T-helper 1 cell (primary cell): ENCODE measurements at places on chromosomes 2 and 18.

- DNase-seq = no peak
Measured at GRCh38 chr2:121613774-121614173, 35.5 kb downstream of the CLASP1 start.

DNA sequence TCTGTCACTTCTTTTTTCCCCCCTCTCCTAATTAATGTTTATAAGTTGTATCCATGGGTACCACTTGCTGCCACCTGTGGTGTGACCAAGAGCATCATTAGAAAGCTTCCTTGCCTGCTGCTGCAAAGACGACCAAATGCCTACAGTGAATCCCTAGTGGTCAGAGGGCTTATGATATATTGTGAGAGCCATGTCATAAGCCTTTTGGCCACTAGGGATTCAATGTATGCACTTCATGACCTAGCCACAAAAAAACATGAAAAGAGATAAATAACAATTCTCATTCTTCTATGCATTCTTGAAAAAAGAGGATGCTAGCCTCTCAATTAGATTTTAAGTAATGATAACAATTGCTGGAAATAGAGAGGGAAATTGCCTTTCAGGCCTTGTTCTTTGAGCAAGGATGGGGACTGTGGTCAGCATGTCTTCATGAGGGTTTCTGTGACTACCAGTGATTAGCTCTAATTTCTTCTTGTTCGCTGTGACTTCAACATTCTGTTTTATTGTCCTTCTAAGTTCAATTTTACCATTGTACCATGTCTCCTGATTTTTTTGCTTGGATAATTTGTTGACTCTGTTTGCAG lies 435.3 kb downstream of the TGIF1 start:
- no peak for DNase-seq

DNA sequence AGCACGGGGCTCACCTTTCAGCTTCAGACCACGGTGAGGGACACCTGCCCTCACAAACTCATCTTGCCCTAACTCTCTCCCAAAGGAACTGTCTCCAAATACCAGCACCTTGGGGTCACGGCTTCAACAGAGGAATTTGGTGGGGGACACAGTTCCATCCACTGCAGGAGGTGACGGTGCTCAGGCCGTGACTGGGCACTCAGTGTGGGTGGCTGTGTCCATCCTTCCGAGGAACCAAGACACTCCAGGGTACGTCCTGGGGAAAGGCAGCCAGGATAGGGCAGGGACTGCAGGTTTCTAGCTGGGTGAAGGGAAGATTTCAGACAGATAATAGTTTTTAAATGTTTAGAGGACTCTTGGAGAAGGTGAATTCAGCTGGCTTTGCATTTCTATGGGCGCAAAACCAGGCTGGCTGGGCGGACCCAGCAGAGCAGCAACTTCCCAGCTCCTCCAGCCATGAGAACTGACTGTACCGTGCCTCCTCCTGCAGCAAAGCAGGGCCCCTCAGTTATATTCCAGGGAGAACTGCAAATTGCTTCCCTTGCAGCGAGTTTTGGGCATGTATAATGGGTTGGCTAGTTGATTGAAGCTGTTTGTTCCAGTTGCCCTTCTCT lies 23.9 kb upstream of the ALLC start:
- DNase-seq = no peak

DNA sequence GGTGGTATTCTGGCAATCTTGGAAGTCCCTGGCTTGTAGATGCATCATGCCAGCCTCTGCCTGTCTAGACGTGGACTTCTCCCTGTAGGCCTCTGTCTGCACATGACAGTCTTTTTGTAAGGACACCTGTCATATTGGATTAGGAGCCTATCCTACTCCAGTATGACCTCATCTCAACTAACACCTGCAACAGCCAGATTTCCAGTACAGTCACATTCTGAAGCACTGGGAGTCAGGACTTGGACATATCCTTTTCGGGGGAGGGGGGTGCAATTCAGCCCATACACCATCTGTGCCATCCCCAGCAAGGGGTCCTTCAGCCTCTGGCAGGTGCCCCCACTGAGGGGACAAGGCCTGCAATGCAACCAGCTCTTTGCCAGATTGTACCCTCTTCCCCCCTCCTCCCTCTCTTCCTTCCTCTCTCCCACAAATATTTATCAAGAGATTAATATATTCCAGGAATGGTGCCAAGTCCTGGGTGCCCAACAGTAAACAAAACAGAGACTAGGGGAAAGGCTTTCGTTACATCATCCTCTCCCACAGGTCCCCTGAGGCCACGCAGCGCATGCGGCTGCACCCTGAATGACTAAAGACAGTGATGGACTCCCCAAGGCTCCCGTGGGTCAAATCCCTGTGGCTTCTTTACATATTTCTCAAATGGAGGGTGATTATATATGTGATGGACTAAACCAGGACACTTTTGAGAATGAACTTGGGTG lies 20.5 kb upstream of the MYCN start:
- no peak for DNase-seq

DNA sequence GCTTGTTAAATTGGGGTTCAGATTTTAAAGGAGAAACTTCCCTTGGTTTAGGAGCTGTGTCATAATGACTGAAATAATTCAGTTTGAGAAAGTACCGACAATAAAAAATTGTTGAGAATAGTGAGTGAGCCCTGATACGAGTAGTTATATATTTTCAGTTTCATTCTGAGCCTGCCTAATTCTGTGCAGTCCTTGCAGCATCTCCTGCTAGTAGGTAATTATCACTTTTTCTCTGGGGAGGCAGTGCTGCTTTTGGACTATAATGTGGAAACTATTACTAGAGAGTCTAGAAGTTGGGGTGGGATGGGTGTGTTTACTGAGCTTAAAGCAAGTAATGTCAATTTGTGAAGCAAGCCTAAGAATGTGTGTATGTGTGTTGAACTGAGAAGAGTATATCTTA lies 21.7 kb downstream of the ZNF638 start:
- DNase-seq = no peak

DNA sequence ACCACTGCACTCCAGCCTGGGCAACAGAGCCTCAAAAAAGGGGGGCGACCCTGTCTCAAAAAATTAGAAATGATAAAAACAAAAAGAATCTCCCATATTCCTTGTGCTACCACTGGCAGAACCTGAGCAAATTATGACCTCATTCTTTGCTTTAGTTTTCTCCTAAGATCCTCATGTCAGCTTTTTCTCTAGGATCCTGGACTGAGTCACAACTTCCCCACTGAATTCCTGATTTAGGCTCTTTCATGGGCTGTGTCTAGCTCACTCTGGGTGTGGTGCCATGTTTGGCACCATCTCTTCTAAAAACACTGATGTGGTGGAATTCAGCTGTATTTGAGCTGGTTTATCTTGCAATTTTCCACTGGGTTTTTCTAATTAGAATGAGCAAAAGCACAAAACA lies 37.1 kb downstream of the EXOC6B start:
- DNase-seq = no peak

GRCh38 chr2:37637985-37638384 lies 33.5 kb downstream of the CDC42EP3 start:
- DNase-seq = no peak

DNA sequence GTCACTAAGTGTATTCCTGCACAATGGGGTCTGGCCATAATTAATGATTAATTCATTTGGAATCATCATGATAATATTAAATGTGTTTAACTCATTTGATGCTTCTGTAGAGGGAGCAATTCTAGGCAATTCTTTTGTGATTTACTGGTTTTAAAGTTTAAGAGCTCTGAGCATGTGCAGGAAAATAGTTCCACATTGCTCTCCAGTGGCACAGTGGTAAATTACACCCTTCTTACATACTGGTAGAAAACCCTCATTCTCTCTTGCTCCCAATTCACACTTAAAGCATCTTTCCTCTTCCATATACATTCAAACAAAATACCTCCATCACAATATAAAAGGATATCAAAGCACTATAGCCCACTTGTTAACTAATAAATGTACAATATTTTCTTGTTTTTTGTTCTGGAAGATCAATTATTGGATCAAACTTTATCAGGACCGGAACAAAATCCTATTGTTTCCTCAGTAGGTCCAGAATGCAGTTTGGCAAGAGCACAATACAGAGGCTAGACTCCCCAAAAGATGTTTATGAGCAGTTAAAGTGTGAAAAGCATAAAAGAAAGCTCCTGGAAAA lies 844.3 kb downstream of the MBD2 start:
- no peak for DNase-seq

GRCh38 chr2:187198136-187198535 lies 249.9 kb downstream of the CALCRL start:
- no peak for DNase-seq

DNA sequence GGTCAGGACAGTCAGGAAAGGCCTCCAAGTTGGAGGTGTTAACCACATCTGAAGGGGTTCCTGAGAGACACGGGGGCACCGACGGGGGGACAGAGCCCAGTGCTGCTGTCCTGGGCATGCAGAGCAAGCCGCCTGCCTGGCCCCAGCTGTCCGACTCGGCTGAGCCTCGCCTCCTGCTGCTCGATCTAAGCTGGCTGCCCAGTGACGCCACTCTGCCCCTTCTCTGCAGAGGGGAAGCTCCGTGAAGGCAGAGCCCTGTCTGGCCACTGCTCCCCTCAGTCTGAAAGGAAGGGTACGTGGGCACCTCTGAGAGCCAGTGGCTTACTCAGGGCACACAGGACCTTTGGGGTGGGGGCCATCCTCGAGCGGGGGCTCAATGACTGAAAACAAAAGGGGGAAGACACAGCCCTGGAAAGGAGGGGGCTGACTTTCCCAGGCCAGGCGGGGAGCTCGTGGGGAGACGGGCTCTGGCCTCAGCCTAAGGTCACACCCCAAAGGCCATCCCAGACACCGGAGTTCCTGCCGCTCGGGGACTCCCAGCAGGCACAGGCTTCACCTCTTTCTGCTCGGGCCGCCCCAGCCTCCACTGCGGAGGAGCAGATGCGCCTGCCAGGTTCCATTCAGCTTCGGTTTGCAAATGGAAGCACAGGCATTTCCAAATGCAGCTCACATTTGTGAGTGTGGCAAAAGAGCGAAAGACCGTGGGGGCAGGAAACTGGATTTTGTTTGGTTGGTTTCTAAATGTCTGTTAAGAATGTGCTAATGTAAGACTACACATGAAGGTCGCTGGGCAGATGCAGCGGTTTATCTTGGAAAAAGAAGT lies 136.9 kb downstream of the HDAC4 start:
- DNase-seq = no peak

DNA sequence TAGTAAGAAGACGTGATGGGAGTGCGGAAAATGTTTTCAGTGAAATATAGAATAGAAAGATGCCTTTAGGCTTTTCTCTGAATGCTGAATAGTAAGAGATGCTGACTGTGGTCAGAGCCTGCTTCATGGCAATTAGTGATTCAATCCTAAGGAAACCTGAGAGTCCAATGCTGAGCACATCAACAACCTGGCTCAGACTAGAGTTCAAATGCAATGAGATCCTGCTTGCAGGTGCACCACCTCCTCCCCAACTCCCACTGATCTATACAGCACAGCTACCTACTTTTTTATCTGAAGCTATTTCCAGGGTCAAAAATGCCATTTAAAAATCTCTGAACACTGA lies 65.4 kb downstream of the AAK1 start:
- DNase-seq = no peak

- no peak for DNase-seq
Measured at GRCh38 chr2:55776479-55776878, 82.8 kb upstream of the PNPT1 start.

GRCh38 chr2:56021579-56021978 lies 98.0 kb upstream of the EFEMP1 start:
- DNase-seq = no peak

- DNase-seq = peak; percentile 50
Measured at GRCh38 chr2:30147196-30147714, 448 bp downstream of the YPEL5 start.

DNA sequence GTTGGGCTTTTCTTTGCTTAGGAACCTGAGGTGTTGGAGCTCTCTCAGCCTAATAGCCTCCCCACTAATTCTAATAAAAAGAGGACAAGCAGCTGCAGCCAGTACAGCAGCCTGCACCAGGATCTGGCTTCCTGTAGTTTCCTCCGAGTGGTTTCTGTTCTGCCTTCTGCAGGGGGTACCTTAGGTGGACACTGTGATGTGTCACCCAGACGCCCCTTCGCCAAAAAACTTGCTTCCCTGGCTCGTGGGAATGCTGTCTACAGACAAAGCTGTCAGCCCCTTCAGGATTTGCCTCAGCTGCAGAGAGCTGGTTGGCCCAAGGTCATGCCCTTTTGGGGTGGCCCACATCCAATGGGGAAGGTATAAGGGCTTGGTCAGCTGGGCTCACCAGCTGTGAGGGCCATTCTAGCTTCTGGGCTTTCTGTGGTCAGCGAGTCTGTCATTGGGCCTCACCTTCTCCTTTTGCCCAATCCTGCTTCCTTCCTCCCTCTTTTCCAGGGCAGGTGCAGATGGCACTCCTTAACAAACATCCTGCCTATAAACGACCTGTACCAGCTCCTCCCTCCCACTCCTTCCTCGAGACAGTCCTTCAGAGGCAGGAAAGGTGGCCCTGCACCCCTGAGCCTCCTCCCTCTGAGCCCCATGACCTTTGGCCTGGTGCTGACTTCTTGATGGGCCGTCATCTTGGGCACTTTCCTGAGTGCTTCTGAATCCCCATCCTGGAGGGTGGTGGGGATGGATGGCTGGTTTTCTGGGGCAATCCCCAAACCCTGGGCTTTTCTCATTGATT lies 44.0 kb upstream of the ROCK2 start:
- no peak for DNase-seq

DNA sequence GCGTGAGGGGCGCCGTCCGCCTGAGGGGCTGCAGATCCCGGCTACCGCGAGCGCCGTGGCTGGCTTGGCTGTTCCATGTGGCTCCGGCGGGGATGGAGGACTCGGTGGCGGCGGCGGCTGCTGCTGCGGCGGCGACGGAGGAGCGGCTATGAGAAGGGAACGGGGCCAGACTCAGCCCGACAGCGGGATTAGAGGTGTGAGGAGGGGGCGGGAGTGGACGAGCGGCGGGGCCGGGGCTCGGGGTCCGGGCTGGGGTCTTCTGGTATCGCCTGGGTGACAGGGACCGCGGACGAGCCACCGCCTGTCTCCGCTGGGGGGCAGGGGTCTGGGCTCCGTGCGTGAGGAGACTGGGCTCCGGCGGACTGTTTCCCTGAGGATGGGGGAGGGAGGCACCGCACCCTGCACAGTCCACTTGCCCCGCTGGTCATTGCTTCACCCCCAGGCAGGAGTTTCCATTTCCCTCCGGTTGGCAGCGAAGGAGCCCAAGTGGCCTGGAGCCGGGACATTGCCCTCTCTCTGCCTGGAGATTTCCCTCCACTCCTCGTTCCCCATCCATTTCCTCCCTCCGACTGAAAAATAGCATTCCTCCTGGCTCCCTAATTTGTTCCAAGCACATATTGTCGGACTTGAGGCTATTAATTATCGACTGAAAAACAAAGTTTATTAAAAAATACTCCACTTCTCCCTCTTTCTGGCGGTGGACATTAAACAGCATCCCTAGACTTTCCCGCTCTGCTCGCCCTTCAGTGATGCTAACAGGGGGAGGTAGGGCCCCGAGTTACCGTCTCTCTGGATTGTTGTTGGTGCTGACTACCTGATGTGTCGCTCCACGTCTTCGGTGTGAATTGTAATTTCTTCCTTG lies 577 bp downstream of the EHBP1 start:
- DNase-seq = no peak

DNA sequence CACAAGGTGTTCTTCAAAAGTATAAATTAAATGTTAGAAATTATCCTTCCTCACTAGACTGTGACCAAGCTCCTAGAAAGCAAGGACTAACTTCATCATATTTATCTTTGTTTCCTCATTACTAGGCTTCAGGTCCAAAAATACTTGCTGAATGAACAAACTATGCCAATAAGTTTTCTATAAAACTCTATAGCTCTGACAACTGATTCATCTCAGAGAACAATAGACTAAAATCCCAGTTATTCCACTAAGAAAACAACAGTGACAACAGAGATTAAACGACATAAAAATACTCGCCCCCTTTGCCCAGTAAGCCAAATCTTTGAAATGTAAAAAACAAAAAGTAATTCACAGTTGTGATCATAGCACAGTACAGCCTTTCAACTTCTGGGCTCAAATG lies 13.6 kb downstream of the TLK1 start:
- DNase-seq = no peak

GRCh38 chr2:69190743-69191404 lies 177.9 kb downstream of the ANTXR1 start:
- no peak for DNase-seq
